ENCODE measurements at places on chromosomes 3 and 15. TPM values are rescaled to one million over a fixed set of nuclear protein-coding genes. Genes with fewer than 3 reads are reported as not detected.

Gene GOLGA6L7
- not detected for total RNA-seq

Gene AADAC
- not detected for total RNA-seq

Gene SLC9C1
- 0.41 TPM for total RNA-seq

Gene SOX14
- 1.2 TPM for total RNA-seq

Gene ASB14
- 0.03 TPM for total RNA-seq

Gene LHFPL4
- 14.6 TPM for total RNA-seq

Gene CRBN
- total RNA-seq, result 20.5 TPM

Gene CGNL1
- 10.6 TPM for total RNA-seq

Gene GUCA1C
- total RNA-seq, result not detected

Gene ARL14
- 0.07 TPM for total RNA-seq

Gene CCDC9B
- 0.18 TPM for total RNA-seq

Gene CTXN2
- not detected for total RNA-seq

Gene MYL3
- 3.0 TPM for total RNA-seq

Gene CHRNA5
- total RNA-seq, result 10.0 TPM

DNA sequence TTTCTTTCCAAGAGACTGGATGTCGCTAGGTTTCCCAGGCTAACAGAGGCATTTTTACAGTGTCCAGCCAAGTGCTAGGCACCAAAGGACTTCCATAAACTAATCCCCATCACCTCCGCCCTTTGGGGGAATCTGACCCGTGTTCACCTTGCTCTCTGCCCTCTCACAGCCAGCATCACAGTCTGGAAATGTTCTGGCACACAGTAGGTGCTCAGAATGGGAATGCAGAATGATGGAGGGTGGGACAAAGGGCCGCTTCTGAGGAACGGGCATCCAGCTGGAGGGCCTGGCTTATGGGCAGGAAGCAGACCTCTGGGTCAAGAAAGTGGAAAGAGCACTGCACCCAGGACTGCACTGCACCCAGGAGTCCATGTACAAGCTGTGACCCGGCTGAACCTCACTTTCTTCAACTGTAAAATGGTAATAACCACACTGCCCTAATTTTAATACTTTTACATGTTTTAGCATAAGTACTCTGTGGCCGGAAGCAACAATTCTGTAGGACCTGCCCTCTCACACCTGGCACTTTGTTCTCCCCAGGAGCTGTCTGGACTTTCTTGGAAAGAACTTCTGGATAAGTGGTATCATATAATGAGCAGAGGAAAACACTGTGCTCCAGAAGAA, 901 bp upstream of the NMB start:
- peak; percentile 42 for DNase-seq

DNA sequence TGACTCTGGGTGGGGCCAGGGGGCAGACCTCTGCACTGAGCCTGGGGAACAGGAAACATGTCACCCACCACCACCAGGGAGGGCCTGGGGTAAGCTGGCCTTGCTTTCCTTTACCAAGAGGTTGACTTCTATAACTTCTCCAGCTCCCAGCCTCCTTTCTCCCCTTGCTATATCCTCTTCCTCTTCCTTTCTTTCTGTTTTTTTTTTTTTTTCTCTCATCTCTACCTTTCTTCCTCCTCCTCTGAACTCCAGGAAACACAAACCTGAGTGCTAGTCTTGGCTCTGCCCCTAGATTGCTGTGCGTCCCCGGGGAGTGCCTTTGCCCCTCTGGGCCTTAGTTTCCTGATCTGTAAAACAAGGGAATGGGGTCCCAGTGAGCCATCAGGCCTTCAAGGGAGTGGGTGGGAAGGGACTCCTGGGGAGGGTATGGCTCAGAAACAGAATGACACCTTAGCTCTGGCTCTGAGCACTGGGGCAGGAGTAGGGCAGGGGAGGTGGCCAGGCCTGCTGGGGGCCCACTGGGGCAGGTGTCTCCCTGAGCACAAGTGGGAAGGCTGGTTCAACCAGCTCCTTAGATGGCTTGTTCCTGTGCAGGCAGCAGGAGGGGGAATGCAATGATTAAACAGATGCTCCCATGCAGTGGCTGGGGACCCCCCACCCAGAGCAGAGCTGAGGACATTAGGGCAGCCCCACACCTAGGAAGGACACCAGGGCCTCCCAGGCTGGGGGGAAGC, 4.3 kb downstream of the SNX33 start:
- no peak for DNase-seq

DNA sequence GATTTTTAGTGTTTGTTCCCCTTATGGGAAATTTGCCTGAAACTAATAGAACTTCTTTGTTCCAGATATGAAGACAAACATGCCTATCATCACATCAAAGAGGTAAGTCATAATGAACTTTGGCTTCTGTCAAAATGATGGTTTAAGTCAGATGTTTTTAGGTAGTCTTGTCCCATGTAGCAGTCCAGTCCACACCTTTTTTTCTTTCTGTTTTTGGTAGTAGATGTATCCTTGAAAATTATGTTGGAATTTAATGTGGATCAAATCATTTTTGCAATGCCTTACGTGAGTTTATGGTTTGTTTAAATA, 12.1 kb downstream of the TSEN2 start:
- no peak for DNase-seq

DNA sequence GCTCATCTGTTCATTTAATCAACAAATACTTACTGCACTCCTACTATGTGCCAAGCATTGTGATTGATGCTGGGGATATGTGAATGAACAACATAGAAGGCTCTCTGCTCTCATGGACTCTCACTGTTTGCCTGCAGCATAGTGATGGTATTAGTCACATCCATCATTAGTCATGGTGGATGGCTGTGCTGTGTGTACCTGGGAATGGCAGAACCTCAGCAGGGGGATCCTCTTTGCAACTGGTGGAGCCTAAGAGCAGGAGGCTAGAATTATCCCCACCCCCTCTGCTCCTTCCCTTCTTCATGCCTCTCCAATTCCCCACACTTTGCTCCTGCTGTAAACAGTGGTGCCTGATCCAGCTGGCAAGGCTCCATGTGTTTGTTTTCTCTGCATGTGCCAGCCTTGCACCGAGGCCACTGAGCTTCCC, 20.5 kb downstream of the BOC start:
- no peak for DNase-seq

DNA sequence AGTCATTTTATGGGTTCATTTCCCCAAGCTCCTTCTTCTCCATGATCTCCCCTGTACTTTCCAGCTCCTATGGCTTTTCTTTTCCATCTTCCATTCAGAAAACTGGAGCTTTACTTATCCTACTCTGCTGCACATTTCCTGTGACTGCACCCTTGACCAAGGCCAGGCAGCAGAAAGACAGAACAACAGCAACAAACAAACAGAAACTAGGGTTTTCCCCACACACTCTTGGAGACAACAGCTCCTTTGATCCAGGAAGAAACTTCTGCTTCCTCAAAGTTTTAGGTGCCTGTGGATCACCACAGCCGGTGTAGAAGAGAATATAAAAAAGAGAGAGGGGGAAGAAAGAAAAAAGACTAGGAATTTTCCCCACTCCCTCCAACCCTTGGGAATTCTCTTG, 342.3 kb upstream of the CFAP20DC start:
- DNase-seq, result no peak

DNA sequence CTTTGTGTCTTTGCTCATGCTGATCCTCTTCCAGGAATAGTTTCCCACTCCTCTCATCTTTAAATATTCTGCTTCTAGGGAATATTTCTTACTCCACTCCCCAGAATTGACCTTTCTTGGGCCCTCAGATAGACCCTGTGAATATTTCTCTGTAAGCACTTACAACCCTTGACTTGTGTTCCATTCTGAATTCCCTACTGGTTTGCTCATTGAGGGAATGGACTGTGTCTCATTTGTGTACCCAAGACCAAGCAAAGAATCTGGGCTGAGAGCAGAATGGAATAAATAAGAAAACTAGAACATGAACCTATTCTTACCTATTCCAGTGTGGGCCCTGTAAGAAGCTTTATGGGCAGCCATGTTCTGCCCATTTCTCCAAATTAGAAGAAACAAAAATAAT, 72.7 kb upstream of the TSPAN3 start:
- DNase-seq, result no peak

- no peak for DNase-seq
These were observed 64.3 kb downstream of the CASR start for GRCh38 chr3:122247825-122248185.

- DNase-seq, result peak; percentile 11
These were observed 289.1 kb upstream of the DNAJC19 start for GRCh38 chr3:181278468-181279238.

DNA sequence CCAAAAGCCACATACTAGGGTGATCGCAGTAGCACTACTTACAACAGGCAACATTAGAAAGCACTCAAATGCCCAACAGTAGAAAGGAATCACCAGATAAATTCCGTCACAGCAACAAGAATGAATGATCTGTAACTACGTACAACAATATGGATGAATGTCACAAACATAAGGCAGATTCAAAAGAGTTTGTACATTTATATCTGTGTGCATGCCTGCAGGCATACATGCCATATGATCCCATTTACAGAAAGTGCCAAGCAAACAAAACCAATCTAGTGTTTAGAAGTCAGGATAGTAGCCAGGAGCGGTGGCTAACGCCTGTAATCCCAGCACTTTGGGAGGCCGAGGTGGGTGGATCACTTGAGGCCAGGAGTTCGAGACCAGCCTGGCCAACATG, 3.5 kb downstream of the IL17RB start:
- no peak for DNase-seq

GRCh38 chr3:184002469-184002868, 15.2 kb downstream of the ABCC5 start:
- no peak for DNase-seq

GRCh38 chr3:71752831-71753700, 589 bp upstream of the GPR27 start:
- DNase-seq, result no peak

DNA sequence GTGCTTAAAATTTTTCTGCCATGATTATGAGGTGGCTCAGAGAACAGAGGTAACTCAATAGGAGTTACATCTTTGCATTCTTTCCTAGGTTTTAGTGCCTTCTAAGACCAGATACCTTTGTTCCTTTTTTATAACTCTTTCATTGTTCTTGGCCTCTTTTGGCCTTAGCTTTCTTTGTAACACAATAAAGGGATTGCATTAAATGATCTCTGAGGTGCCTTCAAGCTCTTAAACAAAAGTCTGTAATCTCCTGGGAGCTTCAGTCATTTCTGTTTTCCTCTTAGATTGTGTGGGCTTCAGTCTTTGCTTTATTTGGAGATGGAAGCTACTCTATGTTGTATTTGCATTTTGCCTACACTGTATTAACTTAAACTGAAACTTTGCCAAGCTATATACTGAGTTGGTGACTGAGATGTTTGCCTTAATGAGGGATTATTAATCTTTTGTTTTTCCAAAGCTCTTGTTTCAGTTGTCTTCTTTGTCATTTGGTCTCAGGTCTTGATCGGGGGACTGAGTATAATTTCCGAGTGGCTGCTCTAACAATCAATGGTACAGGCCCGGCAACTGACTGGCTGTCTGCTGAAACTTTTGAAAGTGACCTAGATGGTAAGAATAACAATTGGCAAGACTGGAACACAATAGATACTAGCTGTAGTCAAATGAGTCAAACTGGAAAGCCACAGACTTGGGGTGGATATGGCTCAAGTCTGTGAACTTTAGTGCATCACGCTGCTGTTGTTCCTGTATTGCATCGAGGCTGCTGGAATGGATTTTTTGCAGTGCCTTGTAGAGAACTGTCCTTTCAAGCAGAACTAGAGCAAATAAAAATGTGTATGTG, 110.3 kb downstream of the HCN4 start:
- no peak for DNase-seq

DNA sequence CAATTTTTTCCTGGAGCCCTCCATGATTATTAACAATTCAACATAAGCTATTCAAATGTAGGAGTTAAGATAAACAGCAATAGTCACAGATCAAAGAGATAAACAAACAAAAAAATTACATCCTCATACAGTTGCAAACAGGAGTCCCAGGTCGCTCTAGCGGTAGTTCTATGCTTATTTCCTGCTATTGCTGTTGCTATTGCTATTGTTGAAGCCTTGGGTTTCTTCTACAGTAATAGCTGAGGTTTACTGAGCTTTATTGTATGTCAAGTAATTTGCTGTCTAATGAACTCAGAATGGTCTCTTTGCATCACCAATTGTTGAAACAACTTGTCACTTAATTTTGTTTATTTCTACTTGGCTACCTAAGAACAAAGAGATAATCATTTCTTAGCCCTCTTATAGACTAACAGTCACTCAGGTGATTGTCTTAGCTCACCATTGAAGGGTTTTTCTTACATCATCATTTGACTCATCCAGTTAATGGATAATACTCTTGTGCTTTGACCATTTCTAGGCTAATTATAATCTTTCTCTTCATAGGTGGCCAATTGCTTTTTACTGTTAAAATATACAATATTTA, 654.6 kb downstream of the MECOM start:
- DNase-seq, result no peak

GRCh38 chr3:71117572-71118247, 465.8 kb downstream of the FOXP1 start:
- DNase-seq, result no peak

- DNase-seq, result no peak
These were observed 158.1 kb upstream of the ZNF385D start for GRCh38 chr3:21909096-21909495.

GRCh38 chr3:137988982-137989381, 21.0 kb upstream of the CLDN18 start:
- DNase-seq, result no peak

- DNase-seq, result no peak
These were observed 348.1 kb downstream of the LSAMP start for GRCh38 chr3:116097226-116097625.

GRCh38 chr3:87126321-87126720, 100.8 kb upstream of the CHMP2B start:
- DNase-seq, result no peak

DNA sequence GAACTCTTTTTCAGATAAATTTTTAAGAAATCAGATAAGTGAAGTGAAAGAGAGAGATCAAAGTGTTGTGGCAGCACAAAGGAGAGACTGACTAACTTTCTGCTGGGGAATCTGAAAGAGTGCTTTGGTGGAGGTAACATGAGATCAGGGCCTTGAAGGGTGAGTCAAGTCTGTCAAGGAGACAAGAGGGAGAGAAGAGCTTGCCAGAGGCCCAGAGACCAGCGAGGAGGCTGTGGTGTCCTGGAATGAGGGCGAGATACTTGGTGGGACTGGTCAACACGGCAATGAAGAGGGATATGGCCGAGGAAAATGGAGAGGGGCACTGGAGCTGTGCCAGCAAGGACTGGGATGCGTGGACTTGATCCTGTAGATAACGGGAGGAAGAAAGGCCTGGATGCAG, 4.6 kb downstream of the TADA3 start:
- DNase-seq, result no peak

- DNase-seq, result peak; percentile 39
These were observed 227.7 kb upstream of the ST8SIA2 start for GRCh38 chr15:92166029-92166428.

- DNase-seq, result no peak
These were observed 312.1 kb downstream of the TAFA4 start for GRCh38 chr3:68620211-68620610.

GRCh38 chr3:80668100-80668499, 900.3 kb upstream of the ROBO1 start:
- DNase-seq, result no peak

DNA sequence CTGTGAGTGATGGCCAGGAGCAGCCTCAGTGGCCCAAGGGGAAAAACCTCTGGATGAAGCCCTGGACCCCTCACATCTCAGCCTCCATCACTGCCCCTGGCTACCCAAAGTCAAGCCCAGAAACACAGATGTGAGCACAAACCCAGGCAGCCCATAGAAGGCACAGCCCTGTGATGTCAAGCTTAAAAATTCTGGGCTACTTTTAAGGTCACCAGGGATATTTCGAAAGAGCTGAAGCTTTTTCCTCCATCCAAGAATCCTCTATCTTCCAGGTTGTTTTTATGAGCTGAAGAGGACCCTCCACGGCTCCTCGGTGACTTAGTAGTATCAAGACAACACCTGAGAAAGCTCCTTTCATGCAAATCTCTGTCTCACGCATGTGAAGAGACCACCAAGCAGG, 11.5 kb downstream of the LIPC start:
- no peak for DNase-seq

- no peak for DNase-seq
These were observed 42.8 kb downstream of the C2CD4B start for GRCh38 chr15:62122249-62122648.

All from H7 (cell line).